ENCODE measurements at places on chromosomes 5 and 9.

GRCh38 chr9:99567436-99567835 is 254.2 kb upstream of the NR4A3 start:
- no peak for DNase-seq

DNA sequence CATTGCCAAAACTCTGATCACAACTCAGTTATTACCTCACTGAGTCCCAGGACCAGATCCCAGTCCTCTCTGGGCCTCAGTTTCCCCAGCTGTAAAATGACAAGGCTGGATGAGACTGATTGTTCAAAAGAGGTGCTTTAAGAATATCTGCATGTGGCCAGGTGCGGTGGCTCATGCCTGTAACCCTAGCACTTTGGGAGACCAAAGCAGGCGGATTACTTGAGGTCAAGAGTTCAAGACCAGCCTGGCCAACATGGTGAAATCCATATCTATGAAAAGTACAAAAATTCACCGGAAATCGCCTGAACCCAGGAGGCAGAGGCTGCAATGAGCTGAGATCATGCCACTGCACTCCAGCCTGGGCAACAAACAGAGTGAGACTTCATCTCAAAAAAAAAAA is 8.3 kb downstream of the ATOX1 start:
- no peak for DNase-seq

GRCh38 chr5:167777746-167778145 is 513.7 kb upstream of the WWC1 start:
- DNase-seq = no peak

- no peak for DNase-seq
Measured at GRCh38 chr9:115127191-115127817, 9.3 kb upstream of the TNC start.

DNA sequence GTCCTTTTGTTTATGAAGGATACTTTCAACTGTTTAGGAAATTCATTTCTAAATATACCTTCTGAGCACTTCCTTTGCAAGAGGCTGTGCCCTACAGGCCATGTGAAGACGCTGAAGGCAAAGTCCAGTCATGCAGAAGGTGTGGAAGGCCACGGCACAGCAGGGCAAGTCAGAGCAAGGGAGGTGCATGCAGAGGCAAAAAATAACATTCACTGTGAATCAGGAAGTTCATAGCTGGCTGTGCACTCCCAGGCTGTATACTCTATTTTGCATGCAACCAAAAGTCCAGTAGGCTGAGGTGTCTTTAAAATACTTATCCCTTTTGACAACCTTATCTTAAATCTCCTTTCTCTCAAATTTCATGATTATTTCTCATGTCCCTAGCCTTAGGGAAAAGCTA is 50.3 kb downstream of the GNAQ start:
- no peak for DNase-seq

GRCh38 chr9:27394154-27394825 is 97.3 kb upstream of the EQTN start:
- no peak for DNase-seq
